ENCODE measurements at places on chromosomes 5 and 9.

DNA sequence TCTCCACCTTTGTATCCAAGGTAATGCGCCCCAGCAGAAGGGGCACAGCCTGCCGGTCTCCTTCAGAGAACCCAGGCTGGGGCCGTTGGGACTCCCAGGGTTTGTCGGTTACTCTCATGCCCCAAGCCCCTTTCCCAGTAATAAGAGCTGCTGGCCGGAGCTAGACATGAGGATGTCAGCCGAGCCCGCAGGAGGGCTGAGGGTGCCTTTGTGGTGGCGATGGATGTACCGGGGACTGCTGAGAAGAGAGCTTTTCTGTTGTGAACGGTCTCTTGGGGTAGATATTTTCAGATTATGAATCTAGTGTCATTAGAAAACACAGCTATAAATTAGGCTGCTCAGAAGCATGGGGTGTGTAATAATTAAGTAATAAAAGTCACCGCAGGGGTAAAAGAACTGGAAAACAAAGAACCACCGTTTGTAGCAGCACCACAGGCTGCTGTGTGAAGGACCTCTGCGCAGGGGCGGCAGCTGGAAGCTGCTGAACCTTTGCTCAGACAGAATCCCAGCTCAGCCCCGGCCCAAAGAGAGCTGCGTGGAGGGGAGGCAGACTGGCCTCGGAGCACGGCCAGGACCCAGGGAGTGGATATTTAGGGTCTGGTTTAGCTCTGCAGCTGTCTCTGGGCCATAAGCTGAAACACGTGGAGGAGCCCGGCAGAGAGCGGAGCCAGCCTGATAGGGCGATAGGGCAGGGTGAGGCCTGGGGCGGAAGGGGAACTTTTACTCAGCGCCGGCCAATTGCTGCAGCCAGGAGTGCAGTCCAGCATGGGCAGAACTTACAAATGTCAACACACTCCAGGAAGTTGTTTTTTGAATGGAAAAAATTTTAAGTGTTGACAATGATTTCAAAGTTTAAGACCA, 50.5 kb upstream of the BARHL1 start:
- DNase-seq = no peak

DNA sequence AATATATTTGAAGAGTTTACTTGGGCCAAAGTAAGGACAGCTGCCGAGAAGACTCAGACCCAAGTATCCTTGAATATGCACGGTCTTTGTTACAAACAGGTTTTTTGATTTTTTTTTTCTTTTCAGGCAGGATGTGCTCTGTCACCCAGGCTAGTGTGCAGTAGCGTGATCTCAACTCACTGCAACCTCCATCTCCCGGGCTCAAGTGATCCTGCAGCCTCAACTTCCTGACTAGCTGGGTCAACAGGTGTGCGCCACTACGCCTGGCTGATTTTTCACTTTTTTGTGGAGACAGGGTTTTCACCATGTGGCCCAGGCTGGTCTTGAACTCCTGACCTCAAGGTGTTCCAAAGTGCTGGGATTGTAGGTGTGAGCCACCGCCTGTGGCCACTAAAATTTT, 27.4 kb downstream of the JMY start:
- no peak for DNase-seq

DNA sequence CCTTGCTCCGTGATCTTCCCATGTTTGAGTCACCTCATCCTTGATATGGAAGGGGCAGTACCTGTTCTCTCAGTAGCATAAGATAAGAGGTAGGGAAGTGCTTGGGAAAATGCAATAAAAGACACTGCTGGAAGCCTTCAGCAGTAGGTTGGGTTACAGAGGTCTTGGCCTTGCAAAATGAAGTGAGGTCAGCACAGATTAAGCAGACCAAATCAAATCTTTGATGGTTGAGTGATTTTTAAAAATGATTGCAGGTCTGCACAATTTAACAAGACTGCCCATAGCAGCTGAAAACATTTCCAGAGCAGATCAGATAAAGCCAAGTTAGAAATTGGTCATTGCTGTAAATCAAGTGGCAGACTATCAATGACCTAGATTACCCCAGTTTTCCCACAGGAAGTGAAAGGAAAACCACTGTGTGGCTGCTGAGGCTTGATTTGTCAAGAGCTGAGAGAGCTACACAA, 32.9 kb downstream of the PALM2AKAP2 start:
- no peak for DNase-seq

DNA sequence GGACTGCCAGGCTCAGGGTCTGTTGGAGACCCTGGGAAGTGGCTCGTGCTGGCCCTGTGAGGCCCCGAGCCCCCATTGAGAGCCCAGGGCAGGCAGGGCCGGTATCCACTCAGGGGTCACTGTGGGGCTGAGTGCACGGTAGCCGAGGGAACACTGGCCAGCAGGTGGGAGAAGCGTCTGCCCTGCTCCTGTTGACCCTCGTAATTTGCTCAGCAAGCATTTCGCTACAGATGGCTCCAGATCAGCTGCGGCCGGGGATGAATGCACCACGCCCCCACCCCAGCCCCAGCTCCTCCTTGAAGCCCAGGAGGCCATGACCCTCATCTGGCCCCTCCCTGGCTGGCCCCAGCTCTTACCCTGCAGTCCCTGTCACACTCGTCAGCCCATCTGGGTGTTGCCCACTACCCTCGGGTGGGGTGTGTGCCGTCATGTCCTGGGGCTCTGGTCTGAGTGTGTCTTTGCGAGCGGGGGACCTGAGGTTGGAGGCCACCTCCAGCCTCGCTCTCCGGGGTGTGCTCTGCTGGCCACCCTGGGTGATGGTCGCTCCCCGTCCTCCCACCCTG, 6.1 kb upstream of the NRARP start:
- DNase-seq = no peak

DNA sequence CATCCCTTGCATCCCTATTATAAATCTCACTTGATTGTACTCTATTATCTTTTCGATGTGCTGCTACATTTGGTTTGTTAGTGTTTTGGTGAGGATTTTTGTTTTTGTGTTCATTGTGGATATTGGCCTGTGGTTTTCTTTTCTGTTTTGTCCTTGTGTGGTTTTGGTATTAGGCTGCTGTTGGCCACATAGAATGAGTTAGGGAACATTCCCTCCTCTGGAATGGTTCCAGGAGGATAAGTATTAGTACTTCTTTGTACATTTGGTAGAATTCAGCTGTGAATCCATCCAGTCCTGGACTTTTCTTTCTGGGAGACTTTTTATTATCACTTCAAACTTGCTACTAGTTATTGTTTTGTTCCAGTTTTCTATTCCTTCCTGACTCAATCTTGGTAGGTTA, 287.2 kb downstream of the CWC27 start:
- no peak for DNase-seq

GRCh38 chr5:80255811-80256712, at the start of gene SERINC5:
Gene SERINC5 (minus strand): TSS chr5:80256048. CDS start chr5:80255922, 126 bp downstream.
- DNase-seq = peak; percentile 66

GRCh38 chr5:22611327-22611726, 241.8 kb downstream of the CDH12 start:
- DNase-seq = no peak

DNA sequence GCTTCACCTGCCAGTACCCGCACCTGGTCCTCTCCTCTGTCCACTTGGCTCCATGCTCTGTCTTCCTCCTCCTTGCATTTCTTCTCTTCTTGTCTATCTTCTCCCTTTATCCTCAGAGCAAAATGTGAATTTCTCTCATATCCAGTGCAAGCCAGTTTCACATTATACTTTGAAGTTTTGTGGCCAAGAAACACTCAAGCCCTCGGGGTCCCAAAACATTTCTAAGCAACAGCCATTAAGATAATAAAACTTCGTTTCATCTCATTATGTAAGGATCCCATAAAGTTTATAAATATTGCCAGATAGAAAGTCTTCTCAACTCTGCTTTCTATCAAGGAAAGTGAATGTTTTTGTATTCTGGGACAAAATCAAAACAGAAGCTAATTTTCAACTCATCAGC, 178.8 kb downstream of the SNX18 start:
- no peak for DNase-seq

DNA sequence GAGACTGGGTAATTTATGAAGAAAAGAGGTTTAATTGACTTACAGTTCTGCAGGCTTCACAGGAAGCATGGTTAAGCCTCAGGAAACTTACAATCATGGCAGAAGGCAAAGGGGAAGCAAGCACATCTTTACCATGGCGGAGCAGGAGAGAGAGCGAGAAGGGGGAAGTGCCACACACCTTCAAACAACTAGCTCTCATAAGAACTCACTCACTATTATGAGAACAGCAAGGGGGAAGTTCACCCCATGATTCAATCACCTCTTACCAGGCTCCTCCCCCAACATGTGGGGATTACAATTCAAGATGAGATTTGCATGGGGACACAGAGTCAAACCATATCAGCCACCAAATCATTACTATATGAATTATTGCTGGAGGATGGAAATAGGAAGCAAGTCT, 30.3 kb upstream of the STX17 start:
- no peak for DNase-seq

DNA sequence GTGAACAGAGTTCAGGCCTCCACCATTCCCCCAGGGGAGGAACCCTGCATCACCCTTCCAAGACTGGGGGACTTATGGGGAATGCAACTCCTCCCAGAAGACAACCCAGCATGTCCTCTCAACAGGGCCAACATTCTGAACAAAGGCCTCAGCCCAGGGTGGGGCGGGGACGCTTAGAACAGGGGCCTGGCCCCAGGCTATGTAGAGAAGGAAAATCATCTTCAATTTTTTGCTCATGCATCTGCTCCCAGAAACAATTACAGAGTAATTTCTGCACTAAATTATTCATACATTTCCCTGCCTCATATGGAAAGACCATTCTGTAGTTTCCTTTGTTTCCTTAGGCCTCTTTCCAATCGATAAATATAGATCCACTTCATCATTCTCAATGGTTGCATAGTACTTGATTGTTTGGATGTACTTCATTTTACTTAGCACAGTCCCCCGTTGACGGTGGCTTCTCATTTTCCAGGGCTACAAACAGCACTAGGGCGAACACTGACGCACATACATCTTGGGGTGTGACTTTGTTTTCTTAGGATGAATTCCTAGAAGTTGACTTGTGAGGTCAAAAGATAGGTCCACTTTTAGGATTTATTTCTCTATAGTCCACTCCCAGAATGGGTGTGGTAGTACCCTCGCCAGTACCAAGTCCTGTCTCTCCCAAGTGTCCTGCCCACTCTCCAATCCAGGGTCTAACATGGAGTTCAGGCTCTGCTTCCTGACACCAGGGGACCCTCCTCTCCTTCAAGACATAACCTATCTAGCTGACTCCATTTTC, 27.2 kb upstream of the SMU1 start:
- no peak for DNase-seq

DNA sequence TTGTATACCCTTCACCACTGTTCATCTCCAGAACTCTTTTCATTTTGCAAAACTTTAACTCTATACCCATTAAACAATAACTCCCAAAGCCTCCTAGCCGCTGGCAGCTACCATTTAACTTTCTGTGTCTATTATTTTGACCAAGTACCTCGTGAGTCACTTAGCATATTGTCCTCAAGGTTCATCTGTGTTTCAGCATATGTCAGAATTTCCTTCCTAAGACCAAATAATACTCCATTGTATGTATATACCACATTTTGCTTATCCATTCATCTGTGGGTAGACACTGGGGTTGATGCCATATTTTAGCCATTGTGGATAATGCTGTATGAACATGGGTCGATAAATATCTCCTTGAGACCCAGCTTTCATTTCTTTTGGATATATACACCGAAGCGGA, 17.4 kb downstream of the ERBIN start:
- no peak for DNase-seq

GRCh38 chr5:135127439-135128240, 93.6 kb upstream of the PITX1 start:
- DNase-seq = no peak

- no peak for DNase-seq
Observed at GRCh38 chr9:86337469-86338108, 16.6 kb downstream of the TUT7 start.

DNA sequence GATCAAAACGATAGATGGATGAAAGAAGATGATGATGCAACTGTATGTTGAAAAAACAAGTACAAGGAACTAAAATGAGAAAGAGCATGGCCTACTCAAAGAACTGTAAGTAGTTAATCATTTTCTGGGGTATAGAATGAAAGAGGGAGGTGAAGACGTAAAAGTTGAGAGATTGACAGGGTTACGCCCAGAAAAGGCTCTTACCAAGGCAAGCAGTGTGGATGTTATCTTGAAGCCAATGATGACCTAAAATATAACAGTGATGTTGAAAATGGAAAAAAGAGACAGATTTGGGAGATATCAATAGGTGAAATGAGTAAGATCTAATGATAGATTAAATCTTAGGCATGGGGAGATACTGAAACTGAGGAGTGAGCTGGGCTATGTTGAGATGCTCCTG, 80.4 kb upstream of the GNAQ start:
- no peak for DNase-seq

- DNase-seq = no peak
Observed at GRCh38 chr5:163898873-163899272, 393.5 kb downstream of the MAT2B start.

DNA sequence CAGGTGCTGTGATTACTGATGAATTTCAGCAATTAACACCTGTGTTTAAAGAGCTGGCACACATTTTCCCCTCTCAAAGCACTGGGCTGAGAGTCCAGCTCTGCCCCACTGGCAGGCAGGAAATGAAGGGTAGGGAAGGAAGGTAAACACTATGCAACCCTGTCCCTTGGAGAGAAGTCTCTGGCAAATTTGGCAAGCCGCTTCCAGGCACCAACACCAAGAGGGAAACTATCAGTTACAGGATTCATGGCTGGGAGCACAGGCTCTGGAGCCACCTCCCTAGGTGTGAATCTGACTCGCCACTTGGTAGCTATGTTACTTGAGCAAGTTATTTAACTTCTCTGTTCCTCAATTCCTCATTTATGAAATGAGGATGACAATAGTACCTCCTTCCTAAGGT, 3.3 kb downstream of the ANKS6 start:
- no peak for DNase-seq

DNA sequence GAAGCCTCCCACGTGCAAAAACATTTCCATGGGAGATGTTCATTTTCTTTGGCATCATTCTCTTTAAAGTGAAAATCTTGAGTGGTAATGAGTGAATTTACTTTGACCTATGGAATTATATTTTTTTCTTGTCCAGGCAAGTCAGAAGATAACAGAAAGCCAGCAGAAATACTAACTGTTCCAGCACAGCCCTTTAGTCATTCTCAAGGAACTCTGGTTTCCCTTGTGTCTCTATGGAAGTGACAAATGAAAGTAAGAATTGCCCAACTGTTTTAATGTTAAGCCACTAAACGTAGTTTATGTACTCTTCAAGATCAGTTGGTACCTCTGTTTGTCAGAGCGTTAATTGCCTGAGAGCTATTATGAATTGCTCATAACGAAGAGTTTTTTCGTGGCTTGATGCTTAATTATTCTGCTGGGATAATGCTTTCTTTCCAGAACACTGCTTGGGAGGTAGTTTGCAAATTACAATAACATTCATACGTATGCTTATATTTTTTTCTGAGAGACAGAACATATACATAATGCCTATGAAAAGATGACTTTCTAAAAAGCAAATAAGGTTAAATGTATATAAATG, 84.5 kb upstream of the CER1 start:
- no peak for DNase-seq

GRCh38 chr9:70641031-70641430, 226.6 kb upstream of the KLF9 start:
- no peak for DNase-seq

Data from activated CD4-positive, CD25-positive, alpha-beta regulatory T cell treated with anti-CD3 and anti-CD28 coated beads, Interleukin-2, amount 50 U/mL, for 16 hours (primary cell).